ENCODE measurements at places on chromosomes 2 and 18.

- no peak for DNase-seq
Observed at GRCh38 chr2:55111570-55112228, 61.4 kb upstream of the RTN4 start.

GRCh38 chr2:167990062-167990461 lies 257.3 kb downstream of the STK39 start:
- no peak for DNase-seq

- no peak for DNase-seq
Observed at GRCh38 chr2:228938629-228939028, 332.5 kb downstream of the PID1 start.

DNA sequence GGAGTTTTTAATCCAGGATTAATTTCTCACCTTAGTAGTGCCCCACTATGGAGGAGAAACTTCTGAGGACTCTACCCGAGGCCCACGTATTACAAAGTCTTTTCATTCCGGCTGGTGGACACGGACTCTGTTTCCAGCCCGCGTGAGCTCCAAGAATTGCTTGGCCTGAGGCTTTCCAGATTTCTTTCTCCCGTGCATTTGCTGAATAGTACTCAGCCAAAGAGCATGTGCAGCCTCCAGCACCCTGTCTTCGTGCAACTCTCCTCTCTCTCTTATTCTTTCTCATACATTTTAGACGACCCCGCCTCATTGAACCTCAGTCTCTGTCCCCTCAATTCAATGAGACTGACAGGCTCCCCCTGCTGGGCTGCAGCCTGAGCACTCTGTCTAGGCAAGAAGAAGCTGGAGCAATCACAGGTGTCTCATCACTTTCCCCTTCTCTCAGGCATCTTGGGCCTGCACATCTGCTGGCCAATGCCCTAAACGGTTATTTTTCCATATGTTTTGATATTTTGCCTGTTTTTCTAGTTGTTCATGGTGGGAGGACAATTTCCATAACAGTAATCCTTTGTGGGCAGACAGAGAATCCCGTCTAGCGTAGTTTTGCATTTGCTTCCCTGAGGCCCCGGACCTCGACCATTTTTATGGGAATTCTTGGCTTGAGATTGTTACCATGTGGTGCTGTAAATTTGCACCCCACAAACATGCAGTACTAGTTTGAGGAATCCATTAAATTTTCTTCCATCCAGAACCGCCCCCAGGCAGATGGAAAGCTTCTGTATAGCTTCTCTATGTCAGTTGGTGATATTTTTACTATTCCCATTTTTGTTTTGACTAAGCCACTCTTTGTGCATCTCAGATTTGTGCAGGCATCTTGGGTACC lies 50.1 kb upstream of the LPIN2 start:
- peak; percentile 81 for DNase-seq

DNA sequence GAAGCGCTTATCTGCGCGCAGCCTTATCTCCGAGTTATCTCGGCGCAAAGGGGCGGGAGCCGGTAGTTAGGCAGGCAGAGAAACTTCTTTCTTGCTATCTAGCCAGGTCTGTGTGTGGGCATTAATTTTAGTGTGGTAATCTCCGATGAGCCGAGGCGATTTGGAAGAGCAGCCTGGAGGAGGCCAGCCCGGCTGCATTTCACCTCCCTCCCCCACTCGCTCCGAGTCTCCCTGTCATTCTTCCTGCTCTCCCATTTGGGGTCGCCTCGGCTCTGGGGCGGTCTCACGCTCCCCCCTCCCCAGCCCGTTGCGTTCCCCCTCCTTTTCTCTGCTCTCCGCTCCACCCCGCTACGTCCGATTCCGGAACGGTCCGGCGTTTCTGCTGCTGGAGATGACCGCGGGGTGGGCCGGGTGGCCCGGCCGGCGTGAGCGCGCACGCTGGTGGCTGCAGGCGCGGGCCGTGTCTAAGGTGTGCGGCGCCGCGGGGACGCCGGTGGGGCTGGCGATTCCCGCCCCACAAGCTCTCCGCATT lies 566 bp downstream of the GATA6 start:
- DNase-seq: peak; percentile 13

GRCh38 chr2:195596840-195597239 lies 60.2 kb upstream of the SLC39A10 start:
- no peak for DNase-seq

DNA sequence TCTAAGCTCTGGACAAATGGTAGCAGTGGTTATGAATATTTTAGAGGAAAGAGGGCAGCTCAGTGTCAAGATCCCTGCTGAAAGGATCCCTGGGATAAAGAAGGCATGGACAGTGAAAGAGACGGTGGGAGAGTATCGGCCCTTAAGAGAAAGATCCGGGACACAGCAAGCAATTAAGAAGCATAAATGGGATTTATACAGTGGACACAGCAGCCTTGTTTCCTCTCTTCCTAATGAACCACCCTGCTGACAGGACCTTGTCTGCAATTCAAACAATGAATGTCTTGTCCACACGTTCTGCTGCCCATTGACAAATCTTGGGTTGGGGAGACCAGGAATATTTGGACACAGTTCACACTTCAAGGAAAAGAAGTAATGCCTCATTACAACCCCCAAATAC lies 16.5 kb downstream of the CPLX4 start:
- no peak for DNase-seq

DNA sequence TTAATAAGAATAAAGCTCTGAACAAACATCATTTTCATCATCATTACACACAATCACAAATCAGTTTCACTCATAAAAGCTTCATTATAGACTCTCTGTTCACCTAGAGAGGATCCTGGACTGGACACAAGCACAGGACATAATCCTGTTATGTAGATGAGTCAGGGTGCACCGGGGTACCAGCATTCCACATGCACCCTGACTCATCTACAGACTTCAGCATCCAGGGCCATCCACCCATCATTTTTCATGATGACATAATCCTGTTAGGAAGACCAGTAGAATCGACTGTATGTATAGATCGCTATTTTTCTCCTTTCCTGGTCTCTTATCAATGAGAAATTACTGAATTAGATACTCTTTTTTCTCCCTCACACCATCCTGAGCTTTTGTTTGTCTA lies 73.7 kb upstream of the PIK3C3 start:
- DNase-seq: no peak

- DNase-seq: no peak
Observed at GRCh38 chr2:214742119-214742518, 67.4 kb downstream of the BARD1 start.

DNA sequence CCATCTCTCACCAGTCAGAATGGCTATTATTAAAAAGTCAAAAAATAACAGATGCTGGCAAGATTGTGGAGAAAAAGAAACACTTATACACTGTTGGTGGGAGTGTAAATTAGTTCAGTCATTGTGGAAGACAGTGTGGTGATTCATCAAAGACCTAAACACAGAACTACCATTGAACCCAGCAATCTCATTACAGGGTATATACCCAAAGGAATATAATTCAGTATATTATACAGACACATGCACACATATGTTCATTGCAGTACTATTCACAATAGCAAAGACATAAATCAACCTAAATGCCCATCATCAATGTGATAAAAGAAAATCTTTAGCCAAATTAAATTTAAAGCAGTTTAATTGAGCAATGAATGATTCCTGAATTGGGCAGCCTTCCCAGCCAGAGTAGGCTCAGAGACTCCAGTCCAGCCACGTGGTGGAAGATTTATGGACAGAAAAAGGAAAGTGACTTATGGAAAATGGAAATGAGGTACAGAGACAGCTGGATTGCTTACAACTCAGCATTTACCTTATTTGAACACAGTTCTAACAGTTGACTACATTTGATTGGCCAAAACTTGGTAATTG lies 377.1 kb upstream of the SLC39A10 start:
- no peak for DNase-seq

GRCh38 chr2:190986221-190986953 lies 27.6 kb downstream of the STAT1 start:
- DNase-seq: no peak

GRCh38 chr2:73859721-73860586 lies 31.2 kb downstream of the STAMBP start:
- DNase-seq: no peak

DNA sequence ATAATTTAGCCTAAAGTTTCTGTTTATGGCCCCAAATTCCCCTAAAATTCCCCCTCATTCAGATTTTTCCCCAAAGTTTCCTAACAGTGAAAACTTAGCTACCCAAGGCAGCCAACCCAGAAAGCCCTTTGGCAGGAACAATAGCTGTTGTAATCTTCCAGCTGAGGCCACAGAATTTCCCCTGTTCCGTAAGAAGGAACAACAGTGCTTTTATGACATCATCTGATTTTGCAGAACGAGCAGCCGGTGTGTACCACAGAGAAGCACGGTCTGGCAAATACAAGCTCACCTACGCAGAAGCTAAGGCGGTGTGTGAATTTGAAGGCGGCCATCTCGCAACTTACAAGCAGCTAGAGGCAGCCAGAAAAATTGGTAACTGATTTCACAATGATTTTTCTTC lies 6.3 kb downstream of the TNFAIP6 start:
- DNase-seq: no peak

DNA sequence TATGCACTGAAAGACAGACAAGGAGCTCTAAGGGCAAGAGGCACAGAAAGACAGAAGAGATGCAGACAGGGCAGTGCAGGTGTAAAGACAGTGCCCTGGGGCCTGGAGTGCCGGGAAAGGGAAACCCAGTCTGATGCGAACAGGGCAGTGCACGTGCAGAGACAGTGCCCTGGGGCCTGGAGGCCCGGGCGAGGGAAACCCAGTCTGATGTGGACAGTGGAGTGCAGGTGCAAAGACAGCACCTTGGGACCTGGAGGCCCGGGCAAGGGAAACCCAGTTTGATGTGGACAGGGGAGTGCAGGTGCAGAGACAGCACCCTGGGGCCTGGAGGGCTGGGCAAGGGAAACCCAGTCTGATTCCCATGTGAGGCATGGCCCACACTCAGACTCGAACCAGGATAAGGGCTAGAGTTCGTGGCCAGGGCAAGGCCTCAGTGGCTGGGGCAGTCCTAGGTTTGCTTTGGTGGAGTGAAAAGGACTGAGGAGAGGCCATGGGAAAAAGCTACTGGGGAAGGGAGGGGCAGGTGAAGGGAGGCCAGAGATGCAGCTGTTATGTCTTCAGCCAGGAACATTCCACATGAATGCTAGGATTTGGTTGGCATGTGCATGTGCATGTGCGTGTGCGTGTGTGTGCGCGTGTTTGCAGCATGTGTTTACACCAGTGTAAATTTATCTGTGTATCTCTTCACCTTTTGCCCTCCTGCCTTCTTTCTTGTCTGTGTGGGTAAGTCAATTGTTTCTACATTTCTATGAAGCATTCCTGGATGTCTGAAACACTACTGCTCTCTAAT lies 39.1 kb upstream of the DNMT3A start:
- no peak for DNase-seq

DNA sequence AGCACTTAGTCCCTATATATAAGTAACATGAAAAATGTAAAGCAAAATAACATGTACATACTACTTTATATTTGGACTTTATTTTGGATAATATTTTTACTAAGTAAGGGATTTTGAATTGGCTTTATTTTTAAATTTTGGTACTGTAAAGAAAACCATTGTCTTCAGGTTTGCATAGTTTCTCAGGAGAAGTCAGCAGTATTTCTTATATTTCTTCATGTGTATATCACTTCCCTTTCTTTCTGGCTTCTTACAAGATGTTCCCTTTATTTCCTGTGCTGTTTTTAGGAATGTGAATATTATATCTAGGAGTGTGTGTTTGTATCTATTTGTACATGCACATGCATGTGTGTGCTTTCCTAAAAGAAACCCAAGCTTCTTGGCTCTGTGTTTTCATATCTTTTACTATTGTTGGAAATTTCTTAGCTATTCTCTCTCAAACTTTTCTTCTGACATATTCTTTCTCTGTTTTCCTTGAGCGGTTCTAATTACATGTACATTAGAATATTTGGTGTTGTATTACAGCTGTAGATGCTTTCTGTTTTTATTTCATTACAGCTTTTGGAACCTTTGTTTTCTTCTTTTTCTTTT lies 1549.7 kb upstream of the ACVR2A start:
- DNase-seq: no peak

- no peak for DNase-seq
Observed at GRCh38 chr2:158969715-158970240, 1.3 kb downstream of the TANC1 start.

DNA sequence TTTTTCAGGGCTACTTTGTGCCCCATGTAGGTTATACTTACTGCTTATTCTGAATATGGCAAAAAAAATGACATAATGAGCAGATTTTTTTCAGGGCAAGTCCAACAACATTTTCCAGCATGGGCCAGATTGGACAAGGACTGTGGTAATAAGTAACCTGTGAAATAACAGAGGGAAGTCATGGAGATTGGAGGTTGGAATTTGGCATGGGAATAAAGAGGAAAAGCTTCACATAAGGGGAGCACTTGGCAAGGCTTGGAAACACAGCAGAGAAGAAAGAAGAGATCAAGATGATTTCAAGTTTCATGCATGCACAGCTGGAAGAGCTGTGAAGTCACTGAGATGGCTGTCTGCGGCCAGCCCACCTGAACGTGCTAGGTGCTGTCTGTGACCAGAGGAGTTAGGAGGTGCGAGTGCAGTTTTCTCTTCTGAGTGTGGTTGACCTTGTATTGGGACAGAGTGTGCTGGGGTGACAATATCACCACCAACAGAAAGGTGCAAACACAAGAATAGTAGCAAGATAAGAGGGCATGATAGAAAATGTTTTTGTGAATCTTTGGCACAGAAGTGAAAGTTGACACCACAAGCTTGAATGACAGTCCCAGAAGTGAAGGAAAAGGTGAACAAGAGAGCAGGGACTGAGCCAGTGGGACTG lies 71.1 kb upstream of the DSC1 start:
- DNase-seq: no peak

DNA sequence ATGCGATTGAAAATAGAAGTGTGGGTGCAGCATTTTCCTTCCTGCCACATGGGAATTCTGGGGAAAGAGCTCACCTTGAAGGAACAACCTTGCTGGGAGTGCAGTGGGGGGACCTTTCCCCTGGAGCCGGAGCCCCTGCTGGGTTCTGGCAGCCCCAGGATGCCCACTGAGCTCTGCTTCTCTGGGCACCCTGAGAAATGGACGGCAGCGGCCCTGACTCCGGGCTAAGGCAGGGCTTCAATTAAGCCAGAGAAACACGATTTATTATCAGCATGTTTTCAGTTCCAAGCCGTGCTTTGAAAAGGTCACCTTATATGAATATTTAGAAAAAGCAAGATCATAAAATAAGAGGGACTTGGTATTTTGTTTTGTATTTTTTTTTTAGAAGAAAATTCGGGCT lies 68.5 kb downstream of the KLHL29 start:
- DNase-seq: no peak

DNA sequence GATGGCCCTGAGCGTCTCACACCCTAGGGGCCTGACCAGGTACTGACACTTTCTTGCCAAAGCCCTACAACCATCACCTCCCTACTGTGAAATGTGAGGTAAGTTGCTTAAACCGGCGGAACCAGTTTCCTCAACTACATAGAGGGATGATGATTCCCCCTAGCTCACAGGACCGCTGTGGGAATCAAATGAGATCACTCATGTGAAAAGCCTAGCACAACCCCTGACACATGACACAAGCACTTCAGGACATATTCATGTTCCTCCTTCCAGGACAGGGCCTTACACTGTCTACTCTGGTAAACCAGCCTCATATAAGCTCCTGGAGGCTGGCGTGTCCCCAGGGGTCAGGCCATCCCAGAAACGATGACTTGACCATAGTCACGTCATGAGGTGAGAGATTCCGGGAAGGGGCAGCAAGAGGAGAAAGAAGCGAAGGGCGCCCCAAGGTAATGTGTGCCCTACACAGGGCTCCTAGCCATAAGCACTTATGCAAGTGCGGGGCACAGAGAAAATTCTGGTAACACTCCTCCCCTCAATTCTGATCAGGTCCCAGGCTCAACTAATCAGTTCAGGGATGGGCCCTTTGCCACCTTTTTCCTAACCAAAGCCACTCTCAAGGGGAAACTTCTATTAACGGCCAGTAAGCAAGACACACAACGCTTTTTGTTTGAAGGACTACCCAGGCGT lies 49.5 kb downstream of the C2orf42 start:
- peak; percentile 81 for DNase-seq

- no peak for DNase-seq
Observed at GRCh38 chr2:47601568-47601967, 181.4 kb upstream of the MSH6 start.

Data from CD4-positive, alpha-beta T cell treated with Interleukin-21 for 1 hour (primary cell).